ENCODE measurements at places on chromosomes 3 and 15.

GRCh38 chr3:55445551-55445950 lies 41.6 kb downstream of the WNT5A start:
- no peak for DNase-seq

DNA sequence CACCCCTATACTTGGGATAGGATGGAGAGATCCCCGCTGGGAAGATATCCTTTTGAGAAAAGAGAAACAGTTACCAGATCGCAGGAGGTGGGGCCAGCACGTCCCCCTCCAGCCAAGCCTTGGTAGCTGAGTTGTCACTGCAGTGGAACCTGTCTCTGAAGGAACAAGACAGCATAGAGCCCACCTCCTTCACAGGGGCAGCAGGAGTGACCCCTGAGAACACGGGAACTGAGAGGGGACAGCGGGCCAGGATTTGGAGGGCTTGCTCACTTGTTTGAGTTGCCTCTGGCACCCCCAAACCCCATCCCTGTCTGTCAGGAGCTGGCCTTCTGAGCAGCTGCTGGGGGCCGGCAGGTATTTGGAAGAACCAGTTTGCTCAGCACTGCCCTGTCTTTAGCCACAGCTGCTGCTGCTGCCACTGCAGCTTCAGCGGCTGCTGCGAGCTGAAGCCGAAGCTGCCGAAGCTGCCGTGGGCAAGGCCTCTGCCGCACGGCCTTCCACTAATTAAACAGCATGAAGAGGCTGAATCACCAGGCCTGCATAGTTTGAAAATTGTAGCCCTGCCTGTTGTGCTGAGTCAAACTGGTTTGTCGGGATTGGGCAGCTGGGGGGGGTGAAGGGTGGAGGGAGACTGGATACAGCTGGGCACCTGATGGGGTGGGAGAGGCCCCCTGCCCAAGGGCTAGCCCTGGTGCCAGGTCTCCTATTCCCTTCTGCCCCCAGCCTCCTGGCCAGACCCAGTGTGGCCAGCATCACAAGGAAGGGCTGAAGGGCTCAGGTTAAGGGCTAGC lies 4.0 kb downstream of the EPHB3 start:
- no peak for DNase-seq

GRCh38 chr15:45714590-45715488 lies 80.0 kb downstream of the SQOR start:
- peak; percentile 23 for DNase-seq

DNA sequence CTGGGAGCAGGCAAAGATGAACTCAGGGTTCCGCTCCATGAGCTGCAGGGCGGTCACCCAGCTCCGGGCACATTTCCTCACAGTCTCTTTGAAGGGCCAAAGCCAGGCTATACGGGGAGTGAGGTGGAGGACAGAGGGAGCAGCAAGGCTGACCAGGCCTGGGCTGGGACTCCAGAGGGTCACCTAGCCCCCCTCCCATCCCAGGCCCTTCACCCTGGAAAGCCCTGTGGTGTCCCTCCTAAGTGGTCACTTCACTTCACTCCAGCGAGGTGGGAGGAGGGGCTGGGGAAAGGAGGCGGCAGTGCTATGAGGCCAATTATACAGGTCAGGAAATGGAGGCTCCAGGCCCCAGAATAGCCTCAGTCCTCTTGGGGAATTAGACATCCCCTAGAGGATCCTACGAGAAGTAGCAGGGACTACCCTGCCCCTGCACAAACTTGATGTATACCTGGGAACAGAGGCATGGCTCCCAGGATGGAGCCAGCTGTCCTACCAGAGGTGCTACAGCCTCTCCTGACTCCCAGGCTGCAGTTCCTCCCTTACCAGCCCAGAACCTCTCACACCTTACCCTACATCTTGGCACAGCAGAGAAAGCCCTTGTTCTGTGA lies 5.7 kb downstream of the MAN2C1 start:
- DNase-seq, result no peak

DNA sequence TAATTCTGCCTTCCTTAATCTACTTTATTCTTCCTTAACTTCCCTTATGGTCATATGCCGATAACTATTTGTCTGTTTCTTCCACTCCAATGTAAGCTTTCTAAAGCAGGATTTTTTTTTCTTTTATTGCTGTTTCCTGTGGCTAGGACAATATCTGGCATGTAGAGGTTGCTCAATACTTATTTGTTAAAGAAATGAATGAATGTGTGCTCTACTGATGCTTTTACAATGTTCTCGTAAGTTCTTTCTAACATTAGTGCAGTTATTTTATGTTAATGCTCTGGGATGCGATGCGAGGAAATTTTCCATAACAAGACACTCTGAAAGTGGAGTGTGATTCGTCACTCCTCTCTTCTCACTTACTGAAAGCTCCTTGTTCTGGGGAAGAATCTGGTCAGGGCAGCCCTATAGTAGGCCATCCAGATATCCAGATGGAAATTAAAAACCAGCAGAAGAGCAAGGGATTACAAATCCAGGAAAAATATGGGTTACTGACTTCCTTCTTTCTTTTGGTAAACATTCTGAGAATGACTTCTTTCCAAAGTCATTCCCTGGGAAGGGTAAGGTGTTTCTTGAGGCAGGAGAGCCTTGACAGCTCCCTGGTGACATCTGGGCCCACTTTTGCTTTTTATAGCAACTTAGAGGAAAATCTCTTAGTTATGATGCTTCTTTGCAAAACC lies 420.4 kb downstream of the PDCD6IP start:
- no peak for DNase-seq

GRCh38 chr15:68232937-68233336 lies 3.4 kb upstream of the CLN6 start:
- no peak for DNase-seq

DNA sequence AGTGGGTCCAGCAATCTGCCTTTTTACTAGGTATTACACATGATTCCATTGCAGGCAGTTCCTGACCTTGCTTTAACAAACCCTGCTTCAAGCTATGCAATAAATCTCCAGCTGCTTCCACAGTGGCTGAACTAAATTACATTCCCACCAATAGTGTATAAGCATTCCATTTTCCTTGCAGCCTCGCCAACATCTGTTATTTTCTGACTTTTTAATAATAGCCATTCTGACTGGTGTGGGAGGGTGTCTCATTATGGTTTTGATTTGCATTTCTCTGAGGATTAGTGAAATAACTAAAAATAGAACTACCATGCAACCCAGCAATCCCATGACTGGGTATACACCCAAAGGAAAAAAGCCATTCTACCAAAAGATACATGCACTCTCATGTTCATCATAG lies 36.4 kb upstream of the DNAJC13 start:
- no peak for DNase-seq

GRCh38 chr3:15551902-15552301 lies 30.4 kb upstream of the COLQ start:
- no peak for DNase-seq

DNA sequence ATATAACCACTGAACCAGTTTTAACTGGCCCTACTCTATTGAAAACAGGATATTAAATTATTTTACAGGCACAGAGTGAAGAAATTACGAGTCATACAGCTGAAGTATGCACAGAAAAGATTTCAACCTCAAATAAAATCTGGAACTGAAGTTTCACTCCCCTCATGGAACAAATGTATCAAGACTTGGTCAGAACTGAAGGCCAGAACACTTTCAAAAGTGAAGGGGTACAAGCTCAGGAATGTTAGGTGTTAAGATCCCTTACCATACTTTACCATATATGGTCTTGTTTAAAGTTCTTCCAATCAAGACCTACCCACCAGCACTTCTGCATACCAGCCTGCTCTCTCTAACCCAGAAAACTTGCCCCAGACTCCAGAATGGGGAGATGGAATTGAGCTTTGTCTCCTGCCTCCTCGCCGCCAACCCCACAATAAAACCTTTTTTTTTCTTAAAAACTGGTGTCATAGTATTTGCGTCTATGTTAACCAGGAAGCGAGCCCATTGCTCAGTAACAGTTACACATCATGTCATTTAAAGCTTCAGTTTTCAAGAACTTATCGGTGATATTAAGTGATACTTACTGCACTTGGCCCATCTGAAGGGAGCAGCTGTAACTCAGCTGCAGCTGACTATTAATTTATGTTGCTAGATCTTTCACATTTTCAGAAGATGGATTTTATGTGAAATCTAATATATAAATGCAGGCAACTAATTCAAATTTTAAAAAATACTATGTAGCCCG lies 59.9 kb downstream of the OXSM start:
- DNase-seq, result no peak

DNA sequence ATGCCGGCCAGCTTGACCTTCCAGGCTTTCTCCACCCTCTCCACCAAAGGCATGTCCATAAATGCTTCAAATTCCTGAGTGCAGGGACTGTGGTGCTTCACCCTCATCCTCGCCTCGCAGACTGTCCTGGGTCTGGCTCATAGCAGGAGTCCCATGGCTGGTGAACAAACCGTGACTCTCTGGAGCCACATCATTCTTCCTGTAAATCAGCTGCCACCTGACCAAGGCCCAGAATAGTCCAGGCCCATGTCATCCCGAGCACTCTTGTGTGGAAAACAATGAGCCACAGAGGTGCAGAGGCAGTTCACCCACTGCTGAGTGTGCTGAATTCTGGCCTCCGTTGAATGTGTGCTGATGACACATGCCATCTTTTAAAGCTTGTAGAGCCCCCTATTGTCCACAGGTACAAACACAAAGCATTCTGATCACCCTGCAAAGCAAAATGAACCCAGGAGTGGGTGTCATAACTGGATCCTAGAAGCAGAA lies 68.6 kb downstream of the ABHD5 start:
- no peak for DNase-seq

- DNase-seq, result no peak
These were observed 56.4 kb downstream of the FEM1B start for GRCh38 chr15:68333775-68334470.

DNA sequence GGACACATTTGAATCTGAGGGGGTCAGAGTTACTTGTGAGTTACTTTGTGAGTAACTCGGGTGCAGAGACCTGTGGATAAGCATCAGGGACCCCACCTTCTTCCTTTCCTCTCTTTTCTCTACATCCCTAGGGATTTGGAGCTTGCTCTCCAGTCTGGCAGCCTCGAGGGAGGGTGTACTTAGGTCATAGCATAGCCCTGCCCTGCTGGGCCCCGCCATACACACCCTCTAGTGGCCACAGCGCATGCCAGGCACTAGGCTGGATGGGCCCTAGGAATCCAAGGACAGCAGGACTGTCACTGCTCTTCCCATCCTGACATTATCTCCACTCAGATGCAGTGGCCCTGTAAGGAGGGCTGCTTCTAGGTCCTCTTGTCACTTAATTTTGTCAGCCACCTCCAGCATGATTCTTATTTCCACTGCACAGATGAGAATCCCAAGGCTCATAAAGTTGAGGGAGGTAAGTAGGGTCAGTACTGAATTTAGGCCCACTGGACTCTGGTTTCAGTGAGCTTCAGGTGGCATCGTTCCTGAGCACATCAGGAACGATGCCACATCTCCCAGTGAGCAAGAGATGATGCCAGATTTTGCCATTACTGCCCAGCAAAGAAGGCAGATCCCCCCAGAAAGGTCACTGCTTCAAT lies 3.6 kb upstream of the SMAD6 start:
- DNase-seq, result peak; percentile 48

DNA sequence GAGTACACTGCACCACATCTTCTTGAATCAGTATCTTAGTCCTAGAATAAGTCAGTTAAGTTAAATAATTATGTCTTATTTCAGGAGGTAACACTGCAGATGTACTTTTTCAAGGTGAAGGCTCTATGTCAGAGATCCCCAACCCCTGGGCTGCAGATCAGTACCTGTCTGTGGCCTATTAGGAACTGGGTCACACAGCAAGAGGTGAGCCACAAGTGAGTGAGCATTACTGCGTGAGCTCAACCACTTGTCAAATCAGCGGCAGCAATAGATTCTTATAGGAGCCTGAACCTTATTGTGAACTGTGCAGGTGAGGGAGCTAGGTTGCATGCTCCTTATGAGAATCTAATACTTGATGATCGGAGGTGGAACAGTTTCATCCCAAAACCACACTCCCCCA lies 851.9 kb upstream of the ALCAM start:
- DNase-seq, result no peak

DNA sequence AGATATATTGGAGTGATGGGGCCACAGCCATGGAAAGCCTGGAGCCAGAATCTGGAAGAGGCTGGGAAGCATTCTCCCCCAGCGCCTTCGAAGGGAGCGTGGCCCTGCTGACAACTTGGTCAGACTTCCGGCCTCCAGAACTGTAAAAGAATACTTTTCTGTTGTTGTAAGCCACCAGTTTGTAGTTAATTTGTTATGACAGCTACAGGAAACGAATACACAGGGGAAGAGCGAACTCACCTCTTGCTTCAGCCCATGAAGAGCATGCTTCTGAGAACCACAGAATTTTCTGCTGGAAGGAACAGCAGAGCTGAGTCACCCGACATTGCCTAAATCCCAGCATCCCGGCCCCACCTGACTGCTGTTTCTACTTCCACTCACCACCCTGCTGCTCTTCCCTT lies 501.7 kb downstream of the SHQ1 start:
- no peak for DNase-seq

DNA sequence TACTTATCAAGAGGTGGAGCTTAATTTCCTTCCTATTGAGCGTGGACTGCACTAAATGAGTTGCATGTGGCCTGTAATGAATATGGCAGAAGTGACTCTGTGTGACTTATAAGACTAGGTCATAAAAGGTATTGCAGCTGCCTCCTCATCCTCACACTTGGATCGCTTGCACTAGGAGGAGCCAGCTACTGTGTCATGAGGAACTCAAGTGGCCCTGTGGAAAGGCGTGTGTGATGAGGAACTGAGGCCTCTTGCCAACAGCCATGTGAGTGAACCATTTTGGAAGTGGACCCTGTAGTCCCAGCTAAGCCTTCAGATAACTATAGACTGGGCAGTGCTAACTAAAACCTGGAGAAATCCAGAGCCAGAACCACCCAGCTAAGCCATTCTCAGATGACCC lies 7.1 kb upstream of the SLC30A4 start:
- no peak for DNase-seq

DNA sequence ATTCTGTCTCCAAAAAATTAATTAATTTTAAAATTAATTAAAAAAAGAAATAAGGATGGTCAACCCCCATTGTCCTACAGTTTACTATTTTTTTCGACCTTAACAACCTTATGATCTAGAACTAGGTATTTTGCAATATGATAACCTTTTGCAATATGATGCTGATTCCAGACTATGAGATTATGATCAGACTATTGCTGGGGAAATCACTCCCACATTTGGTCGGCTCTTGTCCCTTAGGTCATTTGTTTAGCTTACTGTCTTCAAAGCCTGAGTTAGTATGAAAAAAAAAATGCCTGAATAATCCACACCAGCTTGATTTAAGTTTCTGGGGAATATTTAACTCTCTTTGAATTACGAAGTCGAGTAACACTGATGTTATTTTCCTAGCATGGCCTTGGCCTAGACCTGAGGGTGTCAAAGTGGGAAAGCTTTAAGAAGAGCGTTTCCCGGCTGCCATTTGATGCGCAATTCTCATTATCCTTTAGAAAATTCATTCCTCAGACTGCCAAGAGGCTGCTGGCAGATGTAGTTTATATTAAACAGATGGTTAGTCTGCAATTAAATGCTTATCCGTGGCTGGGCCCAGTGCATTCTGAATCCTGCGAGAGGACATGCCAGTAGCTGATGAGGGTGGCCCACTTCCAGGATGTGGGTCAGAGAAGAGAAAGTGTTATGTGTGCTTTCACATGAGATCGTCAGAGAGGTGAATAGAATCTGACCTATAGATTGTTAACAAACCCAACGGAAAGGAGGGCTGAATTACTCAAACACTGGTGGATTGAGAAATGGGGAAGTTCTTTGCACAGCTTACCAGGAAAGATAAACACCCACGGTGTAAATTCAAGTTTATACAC lies 496.0 kb upstream of the THBS1 start:
- DNase-seq, result no peak
